ENCODE measurements at places on chromosomes 2 and 18.
A peak's percentile ranks its signal among the peaks of the same experiment; 100 is the strongest.

- no peak for DNase-seq
Measured at GRCh38 chr2:112686348-112687217, 34.2 kb upstream of the NT5DC4 start.

DNA sequence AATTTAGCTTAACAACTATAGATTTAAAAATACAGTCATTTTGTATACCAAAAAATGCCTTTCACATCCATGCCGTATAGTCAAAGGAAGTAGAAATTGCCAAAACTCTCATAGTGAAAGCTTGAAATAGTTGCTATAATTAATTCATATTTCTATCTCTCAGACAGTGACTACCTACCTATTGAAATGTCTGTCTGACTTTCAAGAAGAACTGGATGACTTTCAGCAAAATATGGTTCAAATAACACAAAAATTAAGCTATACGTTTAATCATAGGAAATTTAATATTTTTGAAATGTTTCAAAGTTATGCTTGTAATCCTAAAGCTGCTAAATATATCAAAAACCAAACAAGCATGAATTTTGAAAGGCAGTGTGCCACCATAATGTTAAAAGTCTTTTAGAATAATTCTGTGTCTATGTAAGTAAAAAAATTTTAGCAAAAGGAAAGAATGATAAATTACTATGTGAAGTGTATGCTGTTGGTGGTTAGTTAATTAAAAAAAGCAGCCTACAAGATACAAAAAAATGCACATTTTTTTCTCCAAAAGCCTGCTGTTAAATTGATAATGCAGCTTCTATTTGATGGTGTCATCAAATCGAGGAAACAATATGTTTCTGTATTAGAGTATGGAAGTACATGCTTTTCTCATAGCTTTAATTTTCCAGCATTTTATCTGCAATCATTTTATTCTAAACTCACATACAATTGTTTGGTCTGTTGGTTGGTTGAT lies 57.7 kb upstream of the ST6GAL2 start:
- DNase-seq: no peak

DNA sequence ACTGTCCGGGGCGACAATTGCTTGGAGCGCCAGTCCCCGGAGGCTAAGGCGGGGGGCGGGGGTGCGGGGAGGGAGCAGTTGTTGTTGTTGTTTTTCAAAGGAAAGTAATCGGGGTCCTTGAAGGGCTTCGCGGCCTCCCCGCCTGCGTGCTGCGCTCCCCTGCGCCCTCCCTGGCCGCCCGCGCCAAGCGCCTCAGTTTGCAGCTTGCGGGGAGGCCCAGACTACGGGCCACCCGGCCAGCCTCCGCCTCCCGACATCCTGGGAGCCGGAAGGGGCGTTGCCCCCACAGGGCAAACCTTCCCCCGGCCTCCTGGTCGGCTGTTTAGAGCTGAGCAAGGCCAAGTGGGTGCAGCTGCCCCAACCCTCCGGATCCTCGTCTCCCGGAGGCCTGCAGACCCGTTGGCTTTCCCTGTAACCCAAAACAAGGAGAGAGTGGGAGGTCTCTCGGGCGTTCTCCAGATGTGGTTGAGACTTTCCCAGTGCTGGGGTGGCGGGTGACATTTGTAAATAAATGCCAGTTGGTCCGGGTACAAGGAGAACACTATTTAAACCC lies 3.7 kb upstream of the SIX3 start:
- DNase-seq: peak; percentile 50

GRCh38 chr18:58055890-58056558 lies 12.0 kb downstream of the NEDD4L start:
- DNase-seq: no peak

GRCh38 chr18:63819786-63820185 lies 44.6 kb downstream of the SERPINB7 start:
- DNase-seq: no peak

- no peak for DNase-seq
Measured at GRCh38 chr2:43482961-43483360, 112.9 kb downstream of the THADA start.

DNA sequence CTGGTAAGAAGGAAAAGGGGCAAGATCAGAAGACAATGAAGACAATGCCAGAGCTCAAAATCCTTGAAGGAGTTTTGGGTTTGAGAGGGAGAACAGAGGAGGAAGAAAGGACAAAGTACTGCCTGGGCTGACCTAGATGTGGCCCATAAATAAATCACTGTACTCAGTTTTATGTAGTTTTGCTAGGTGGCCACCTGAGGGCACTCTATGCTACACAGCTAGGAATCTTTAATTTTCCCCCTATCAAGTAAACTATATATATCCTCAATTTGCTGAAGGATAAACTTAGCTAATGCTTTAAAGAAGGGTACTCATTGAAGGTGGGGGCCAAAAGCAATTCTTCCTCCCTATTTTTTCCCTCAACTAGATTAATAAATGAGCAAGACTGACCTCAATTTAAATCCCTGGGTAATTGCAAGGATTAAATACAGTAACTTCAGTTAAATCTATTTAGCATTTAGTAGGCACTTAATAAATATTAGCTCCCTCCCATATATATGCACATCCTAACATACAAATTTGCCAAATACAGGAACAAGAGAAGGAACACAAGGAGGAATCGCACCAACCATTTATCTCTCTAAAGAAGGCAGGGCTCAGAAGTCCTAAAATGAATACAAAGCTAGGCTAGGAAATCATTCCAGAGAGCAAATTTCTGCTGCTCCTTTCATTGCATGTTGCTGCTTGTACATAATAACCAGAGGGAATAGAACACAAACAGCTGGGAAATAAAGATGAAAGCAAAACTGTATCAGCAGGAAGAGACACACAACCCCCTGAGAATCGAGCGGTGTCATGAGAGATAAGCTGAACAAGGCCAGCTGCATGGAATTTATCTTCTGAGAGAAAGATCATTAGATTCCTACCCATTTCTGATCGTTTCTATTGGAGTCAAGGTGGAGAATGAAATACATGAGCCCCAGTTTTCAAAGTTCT lies 540.1 kb downstream of the NRXN1 start:
- DNase-seq: peak; percentile 47

DNA sequence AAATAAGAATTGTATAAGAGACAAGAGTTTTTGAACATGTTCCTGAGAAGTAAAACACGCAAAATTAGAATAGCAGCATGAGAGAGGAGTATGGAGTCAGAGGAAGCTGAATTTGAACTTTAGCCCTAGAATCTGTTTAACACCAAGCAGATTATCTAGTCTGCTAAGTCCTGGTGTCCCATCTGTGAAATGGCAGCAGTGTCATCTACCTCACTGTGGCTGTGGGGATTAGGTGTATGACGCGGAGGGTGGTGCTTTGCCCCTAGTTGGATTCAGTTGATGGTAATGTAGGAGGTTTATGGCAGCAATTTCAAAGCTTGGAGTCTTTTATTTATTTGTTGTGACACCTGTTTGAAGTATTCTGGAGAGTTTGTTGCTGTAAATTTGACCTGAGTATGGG lies 79.2 kb downstream of the ZNF532 start:
- no peak for DNase-seq

GRCh38 chr18:41949206-41949920 lies 5.7 kb upstream of the PIK3C3 start:
- no peak for DNase-seq

DNA sequence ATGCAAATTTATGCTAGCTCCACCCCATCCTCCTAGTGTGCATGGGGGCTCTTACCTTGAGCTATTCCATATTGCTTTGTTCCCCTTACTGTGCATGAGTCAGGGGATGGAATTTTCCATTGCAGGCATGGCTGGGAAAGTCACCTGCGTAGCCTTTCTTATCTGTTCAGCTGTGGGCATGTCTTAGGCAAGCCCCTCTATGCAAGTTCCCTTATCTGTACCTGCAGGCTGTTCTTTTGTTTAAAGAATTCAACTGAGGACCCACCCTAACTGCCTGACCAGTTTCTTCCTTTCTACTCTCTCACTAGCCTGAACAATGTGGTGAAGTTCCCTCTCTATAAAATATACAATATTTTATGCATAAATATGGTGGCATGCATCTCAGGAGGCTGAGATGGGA lies 54.2 kb upstream of the CDCA7 start:
- no peak for DNase-seq

DNA sequence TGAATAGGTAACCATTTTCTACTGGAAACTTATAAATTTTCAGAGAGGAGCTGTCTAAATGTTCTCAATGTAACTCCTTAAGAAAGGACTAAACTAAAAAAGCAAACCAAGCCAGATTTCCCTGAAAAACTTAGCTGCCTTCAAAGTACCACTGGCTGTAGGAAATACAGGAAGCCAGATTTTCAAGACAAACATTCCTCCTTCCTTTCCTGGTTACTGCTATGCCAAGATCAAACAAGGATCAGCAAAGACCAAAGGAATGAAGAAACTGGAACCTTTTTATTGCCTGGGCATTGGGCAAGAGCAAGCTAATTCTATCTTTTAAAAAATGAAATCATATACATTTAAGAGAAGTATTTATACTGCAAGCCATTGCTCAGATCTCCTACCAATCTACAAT lies 212.7 kb downstream of the DYM start:
- no peak for DNase-seq

DNA sequence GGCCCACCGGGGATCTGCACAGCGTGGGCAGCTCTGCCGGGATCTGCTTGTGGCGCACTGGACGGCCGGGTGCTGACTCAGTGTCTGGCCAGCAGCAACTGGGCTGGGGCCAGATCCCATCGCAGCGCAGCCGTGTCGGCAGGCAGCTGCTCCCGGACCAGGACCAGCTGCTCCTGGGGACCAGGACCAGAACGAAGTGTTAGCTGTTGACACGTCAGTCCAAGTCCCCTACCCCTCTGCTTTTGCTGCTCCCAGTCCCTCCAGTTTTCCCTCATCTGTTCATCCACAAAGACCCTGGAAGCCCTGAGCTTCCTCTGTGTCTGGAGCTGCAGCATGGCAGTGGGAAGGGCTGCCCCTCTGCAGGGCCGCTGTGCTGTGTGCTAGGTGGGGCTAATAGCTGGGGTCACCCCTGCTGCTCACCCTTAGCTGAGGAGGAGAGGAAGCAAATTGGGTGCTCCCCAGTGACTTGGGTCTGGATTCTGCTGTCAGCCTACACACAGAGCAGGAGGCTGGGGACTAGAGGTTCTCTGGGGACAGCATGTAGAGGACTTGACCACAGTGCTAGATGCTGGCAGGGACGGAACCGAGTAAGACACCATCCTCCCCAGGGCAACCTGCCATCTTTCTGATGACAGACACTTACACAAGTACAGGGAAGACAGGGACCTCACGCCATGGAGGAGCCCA lies 16.9 kb upstream of the KIF1A start:
- DNase-seq: no peak

- peak; percentile 76 for DNase-seq
Measured at GRCh38 chr2:175030380-175031271, 25.4 kb upstream of the CHN1 start.

All from Kasumi-1 (cell line).